Lower leg skin (tissue), 4 donors: ENCODE measurements at places on chromosomes 16 and 17. TPM values are rescaled to one million over a fixed set of nuclear protein-coding genes. Genes with fewer than 3 reads are reported as not detected.

The SPATA32 gene
- not detected for total RNA-seq

The CCL18 gene
- total RNA-seq: not detected

The ALDOC gene
- 125 TPM for total RNA-seq

The ZNF469 gene
- 0.17 TPM for total RNA-seq

The AIPL1 gene
- total RNA-seq: not detected

The ADAD2 gene
- 0.96 TPM for total RNA-seq

The SMIM22 gene
- 6.6 TPM for total RNA-seq

The UBALD1 gene
- 14.7 TPM for total RNA-seq

The DRC3 gene
- 4.0 TPM for total RNA-seq

The KRTAP1-1 gene
- not detected for total RNA-seq

The TP53TG3C gene
- total RNA-seq: not detected

The SLC5A2 gene
- total RNA-seq: 0.19 TPM

The KREMEN2 gene
- 3.8 TPM for total RNA-seq

The TMEM220 gene
- total RNA-seq: 54.5 TPM

The ZNF385C gene
- total RNA-seq: not detected

The SREBF1 gene
- 146 TPM for total RNA-seq

DNA sequence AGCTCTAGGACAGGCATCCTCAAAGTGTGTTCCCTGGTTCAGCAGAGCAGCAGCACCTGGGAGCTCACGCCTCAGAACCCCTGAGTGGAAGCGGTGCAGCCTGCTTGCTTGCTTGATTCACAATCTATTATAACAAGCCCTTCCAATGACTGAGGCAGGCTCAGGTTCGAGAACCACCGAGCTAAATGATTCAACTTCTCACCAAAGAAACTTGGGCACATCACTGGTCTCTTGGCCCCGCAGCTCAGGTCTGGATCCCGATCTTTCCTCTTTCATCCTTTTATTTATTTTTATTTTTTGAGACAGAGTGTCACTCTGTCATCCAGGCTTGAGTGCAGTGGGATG, 24.5 kb downstream of the CLUH start:
- DNase-seq: peak; percentile 72

DNA sequence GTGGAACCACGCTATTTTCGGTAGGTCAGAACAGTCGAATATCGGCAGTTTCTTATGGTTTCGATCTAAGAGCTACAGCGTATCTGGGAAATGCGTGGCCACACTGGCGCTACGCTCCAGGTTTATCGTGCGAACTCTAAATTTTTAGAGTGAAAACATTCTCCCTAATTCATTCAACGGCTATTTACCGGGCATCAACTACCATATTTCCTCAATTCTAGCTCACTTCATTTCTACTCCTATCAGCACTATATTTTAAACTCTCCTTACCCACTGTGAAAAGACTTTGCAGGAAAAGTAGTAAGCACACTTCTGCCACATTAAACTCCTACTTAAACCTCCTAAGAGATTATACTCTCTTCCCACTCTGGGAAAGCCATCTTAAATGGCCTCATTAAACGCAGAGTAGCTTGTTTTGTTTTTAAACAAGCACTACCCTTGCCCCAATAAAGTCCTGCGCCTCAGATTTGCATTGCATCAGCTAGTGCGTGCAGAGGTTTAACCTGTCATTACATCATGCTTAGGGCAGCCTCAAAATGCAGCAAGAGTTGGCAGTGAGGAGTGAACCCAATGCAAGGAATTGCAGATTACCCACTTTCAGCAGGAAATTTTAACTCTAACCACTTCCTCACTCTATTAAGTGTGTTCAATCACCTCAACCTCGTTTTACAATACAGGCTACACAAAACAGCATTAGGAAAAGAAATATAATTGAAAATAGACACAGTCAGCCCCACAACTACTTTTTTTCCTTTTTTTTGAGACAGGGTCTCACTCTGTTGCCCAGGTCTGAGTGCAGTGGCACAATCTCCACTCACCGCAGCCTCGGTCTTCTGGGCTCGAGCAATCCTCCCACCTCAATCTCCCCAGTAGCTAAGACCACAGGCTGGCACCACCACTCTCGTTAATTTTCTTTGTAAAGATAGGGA, 18.8 kb downstream of the SIAH1 start:
- DNase-seq: peak; percentile 52

GRCh38 chr17:17499402-17500145, 3.4 kb upstream of the RASD1 start:
- DNase-seq: no peak

GRCh38 chr16:12087901-12088421, 111.4 kb downstream of the SNX29 start:
- DNase-seq: no peak

DNA sequence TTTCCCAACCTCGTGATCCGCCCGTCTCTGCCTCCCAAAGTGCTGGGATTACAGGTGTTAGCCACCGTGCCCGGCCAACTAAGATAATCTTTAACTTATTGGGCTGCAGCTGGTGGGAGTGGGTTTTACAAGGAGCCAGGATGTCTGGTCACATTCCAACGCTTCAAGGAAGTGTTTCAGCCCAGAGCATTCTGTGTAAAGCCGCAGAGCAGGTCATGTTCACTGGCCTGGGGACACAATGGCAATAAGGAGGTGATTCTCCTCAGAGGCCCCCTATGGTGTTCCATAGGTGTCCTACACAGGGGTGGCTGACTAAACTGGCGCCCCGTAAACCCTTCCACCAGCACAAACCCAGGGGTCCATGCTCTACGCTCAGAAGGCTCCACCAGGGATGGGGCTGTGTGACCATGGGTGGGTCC, 1.2 kb downstream of the QPRT start:
- no peak for DNase-seq

- DNase-seq: no peak
These were observed 83.1 kb downstream of the SEC14L1 start for GRCh38 chr17:77223642-77224420.

GRCh38 chr17:36135465-36135864, 31.8 kb downstream of the CCL4 start:
- DNase-seq: no peak

GRCh38 chr17:75514919-75515495, 330 bp downstream of the CASKIN2 start:
- DNase-seq: no peak

GRCh38 chr17:49570540-49571242, 5.0 kb upstream of the NXPH3 start:
- no peak for DNase-seq

GRCh38 chr16:75491876-75492275, 3.4 kb downstream of the CHST6 start:
- DNase-seq: no peak

DNA sequence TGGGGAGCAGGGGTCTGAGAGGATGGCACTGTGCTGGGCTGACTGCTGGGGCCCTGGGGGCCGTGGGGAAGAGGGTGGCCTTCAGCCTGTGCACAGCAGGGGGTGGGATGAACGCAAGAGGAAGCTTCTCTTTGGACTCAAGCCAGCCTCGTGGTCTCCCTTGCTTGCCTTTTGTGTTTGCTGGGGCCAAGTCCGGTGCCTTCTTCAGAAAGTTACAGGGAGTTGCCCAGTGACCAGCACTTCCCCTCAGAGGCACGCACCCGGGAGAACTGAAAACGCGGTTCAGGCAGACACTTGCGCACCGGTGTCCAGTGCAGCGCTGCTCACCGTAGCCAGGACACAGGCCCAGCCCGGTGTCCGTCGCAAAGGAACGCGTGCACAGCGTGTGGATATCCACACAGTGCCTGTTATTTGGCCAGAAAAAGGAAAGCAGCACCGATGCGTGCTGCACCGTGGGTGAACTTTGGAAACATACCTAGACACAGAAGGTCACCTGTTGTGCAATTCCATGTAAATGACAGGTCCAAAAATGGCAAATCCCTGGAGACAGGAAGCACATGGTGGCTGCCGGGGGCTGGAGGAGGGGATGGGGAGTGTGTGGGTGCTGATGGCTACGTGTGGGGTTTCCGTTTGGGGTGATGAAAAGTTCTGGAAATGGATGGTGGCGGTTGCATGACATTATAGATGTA, 29.4 kb upstream of the NUDT16L1 start:
- DNase-seq: peak; percentile 76

DNA sequence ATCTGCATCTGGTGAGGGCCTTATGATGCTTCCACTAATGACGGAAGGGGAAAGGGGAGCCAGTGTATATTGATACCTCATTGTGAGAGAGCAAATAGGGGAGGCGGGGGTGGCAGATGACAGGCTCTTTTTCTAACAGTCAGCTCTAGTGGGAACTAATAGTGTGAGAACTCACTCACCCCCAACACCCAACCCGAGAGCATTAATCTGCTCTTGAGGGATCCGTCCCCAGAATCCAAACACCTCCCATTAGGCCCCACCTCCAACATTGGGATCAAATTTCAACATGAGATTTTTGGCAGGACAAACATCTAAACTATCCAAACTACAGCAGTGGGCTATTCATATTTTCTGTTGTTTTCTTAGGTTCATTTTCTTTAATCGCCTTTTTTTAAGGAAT, 54.4 kb downstream of the BPTF start:
- DNase-seq: no peak

DNA sequence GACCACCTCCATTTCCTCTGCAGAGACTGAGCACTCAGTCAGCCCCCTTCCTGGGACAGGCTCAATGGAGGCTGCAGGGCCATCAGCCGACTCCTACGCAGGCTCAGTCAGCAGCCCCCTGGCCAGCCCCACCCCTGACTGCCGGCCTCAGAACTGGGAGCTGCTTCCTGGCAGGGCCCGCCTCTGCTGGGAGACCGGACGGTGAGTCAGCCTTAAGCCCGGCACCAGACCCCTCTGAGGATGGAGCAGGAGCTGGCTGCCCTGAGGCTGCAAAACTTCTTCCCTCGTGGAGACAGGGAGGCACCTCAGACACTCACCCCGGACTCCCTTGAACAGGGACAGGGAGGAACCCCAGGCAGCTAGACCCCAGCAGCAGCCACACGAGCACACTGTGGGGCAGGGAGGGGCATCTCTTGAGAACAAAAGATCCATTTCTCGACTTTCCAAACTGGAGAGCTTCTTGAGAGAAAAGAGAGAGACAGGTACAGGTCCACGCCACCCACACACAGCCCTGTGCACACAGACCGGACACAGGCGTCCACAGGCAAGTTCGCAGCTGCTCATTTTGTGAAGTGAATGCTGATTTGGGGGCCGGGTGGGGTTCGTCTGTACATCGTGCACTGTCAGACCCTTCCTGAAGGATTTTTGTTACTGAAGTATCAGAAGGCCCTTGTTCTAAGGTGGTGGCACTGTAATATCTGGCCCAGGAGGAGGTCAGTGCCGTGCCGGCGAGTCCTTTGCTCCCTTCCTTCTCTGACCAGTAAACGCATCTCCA, 1.3 kb upstream of the TUBB3 start:
- DNase-seq: peak; percentile 93

- DNase-seq: no peak
These were observed 173.7 kb upstream of the CDH11 start for GRCh38 chr16:65295527-65295926.

DNA sequence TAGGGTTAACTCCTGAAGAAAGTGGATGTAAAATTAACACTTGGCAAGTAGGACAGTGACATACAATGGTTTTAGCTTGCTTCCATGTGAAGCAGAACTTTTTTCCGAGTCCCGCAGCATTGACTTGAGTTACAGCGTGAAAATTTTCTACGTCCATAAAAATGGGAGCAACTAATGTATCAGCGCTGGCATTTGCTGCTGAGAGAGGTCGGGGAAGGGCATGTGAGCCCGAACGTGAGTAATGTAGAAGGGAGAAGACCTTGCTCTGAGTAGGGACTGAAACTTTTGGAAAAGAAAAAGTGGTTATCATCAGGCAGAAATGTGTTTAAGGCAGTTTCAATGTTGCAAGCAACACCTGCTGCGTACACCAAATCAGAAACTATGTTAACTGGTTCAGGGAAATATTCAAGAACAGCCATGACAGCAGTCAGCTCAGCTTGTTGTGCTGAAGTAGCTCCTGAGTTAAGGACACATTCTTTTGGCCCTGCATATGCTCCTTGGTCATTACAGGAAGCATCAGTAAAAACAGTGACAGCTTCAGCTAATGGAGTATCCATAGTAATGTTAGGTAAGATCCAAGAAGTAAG, 70.9 kb upstream of the ARL4D start:
- peak; percentile 15 for DNase-seq

DNA sequence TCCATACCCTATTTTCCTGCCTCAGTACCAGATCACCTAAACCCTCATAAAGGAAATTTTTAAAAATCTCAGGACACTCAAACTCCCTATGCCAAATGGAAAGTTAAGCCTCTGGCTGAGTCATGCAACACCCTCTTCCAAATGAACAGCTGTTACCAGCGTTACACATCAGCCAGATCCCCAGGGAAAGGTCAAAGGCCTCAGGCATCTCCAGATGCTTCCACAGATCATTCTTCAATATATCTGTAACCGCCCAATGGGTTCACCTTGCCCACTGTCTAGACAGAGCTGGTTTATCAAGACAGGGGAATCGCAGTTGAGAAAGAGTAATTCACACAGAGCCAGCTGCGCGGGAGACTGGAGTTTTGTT, 29.1 kb upstream of the SHCBP1 start:
- DNase-seq: peak; percentile 34

DNA sequence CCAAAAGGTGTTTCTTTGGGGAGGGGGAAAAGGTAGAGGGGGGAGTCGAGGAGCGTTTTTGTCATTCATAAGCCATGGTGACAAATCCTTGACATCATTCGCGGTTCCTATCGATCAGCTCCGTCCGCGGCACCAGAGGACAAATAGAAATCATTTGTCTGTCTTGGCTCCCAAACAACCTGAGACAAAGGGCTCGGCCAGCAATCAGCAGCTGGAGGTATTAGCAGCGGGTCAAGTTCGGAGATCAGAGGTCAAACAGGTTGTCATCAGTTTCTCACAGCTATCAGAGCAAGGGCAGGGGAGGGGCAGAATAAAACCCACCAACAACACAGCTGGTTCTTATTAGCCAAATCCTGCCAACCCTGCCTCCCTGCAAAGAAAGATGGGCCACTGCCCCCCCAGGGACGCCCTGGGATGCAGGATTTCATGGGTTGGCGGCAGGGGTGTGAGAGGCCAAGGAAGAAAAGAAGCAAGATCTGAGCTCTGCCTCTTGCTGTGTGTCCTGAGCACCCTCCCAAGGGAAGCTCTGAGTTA, 145.3 kb upstream of the LHX1 start:
- DNase-seq: peak; percentile 58

GRCh38 chr17:77944390-77945222, 13.9 kb upstream of the TNRC6C start:
- no peak for DNase-seq

- DNase-seq: no peak
These were observed 44.9 kb upstream of the PEMT start for GRCh38 chr17:17636272-17636885.

GRCh38 chr17:2289878-2290478, 13.6 kb downstream of the SMG6 start:
- DNase-seq: no peak

DNA sequence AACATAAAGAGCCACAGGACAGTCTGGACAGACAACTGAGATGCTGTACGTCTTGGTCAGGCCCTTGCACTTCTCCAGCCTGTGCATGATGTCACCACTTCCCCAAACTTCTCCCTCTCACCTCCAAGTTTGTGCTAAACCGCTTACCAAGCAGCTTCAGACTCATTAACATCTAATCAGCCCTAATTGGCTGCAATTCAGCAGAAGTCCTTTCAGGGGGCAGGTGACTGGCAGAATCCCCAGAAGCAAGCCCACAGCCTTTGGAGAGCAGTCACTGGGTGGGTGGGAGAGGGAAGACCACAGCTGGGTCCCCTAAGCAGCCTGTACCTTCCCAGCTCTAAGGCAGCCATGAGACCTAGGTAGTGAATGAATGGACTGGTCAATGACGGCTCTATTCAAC, 161.4 kb downstream of the GRIN2A start:
- no peak for DNase-seq

GRCh38 chr17:33292201-33292980, 704 bp downstream of the ASIC2 start:
- DNase-seq: no peak

GRCh38 chr17:58326609-58327362, 1.8 kb downstream of the TSPOAP1 start:
- no peak for DNase-seq

- DNase-seq: no peak
These were observed 305.6 kb downstream of the CPPED1 start for GRCh38 chr16:12498077-12498476.
